ENCODE measurements at places on chromosomes 16 and 17. TPM values are rescaled to one million over a fixed set of nuclear protein-coding genes. Genes with fewer than 3 reads are reported as not detected.

DNA sequence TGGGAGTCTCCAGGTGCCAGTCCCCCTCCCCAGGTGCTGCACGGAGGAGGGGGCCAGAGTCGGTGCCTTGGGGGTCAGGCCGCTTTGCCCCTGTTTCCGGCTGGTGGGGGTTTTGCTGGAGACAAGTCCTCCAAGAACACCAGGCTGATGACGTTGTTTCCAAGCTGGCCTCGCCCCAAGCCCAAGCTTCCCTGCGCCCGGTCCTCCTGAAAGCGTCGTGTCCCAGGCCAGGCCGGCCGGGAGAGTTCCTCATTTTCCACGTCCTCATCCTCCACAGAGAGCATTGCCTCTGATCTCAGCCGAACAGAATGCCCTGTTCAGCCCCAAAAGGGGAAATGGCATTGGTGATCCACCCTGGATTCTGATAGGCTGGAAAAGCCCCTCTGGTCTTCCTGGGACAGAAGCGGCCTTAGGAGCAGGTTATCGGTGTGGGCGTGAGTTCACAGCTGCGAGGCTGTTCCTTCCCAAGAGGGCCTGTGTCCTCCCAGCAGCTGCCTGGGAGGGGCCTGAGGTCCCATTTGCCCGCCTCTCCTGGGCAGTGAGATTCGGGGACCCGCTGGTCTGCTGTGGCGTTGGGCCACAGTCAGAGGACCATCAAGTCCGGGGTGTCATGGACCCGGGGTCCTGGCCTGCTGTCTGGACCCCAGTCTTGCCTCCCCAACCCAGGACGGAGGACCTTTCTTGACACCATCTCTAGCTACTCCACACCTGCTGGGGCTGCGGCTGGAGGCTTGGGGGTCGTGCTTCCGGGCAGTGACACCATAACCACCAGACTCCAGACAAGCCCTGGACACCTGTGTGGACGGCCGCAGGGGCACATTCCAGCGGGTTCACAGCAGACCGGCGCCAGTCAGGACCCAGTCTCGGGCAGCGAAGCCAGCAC, 7.1 kb downstream of the SOX8 start:
- DNase-seq = no peak
- H3K36me3 ChIP-seq = peaks cover 2% of the 10 kb centered on the region
- peak overlapping the region; percentile 62 for H3K27ac ChIP-seq
- H3K4me3 ChIP-seq = peak overlapping the region; percentile 12
- H3K27me3 ChIP-seq = peaks cover 6% of the 10 kb centered on the region

DNA sequence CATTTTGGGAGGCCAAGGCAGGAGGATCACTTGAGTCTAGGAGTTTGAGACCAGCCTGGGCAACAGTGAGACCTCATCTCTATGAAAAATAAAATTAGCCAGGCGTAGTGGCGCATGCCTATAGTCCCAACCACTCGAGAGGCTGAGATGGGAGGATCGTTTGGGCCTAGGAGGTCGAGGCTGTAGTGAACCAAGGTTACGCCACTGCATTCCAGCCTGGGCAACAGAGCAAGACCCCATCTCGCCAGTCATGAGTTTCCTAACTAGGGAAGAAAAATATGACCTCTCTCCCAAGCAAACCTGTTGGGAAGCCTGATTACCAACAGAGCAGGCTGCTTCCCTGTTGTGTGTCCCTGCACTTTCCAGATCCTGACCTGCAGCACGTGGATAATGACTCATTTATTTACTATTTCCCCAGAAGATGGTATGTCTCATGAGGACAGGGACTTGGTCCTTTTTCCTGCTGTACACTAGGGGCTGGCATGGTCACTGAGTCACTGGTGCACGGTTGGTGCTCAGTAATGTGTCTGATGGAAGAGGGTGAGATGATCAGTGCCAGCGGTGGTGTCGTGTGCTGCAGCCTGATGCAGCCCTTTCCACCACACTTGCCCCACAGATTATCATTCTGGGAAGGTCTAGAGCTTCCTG, 30.8 kb downstream of the NMT1 start:
- no peak for DNase-seq
- no peaks in the 10 kb centered on the region for H3K27me3 ChIP-seq
- peaks cover 12% of the 10 kb centered on the region for H3K36me3 ChIP-seq
- no peaks in the 10 kb centered on the region for H3K4me1 ChIP-seq

DNA sequence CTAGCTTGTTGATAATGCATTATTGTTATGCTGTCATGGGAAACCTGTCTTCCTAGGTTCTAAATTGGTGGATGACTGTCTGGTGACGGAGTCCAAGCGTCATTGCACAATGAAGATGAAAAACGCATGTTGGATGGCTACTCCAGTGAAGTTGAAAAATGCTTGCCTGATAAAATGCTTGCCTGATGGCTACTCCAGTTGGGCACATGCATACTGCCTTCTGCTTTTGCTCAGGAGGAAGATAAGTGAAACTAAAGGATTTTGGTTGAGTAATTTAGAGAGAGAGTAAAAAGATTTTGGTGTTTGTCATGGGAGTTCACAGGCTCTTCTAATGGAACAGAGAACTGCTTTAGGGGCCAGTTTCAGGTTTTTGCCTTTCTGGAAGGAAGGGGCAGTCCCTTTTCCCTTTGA, 118.6 kb downstream of the PRKCA start:
- peaks cover 2% of the 10 kb centered on the region for H3K36me3 ChIP-seq
- H3K4me3 ChIP-seq = no peak overlapping the region
- DNase-seq = no peak
- no peak overlapping the region for H3K27ac ChIP-seq
- H3K4me1 ChIP-seq = peaks cover 30% of the 10 kb centered on the region

The GDE1 gene
- total RNA-seq = 63.2 TPM

- peaks cover 26% of the 10 kb centered on the region for H3K4me1 ChIP-seq
- peaks cover 3% of the 10 kb centered on the region for H3K36me3 ChIP-seq
- H3K4me3 ChIP-seq = no peak overlapping the region
- no peaks in the 10 kb centered on the region for H3K27me3 ChIP-seq
- no peak overlapping the region for H3K27ac ChIP-seq
- no peak for DNase-seq
These were observed 88.5 kb downstream of the SMG6 start for GRCh38 chr17:2214929-2215615.

DNA sequence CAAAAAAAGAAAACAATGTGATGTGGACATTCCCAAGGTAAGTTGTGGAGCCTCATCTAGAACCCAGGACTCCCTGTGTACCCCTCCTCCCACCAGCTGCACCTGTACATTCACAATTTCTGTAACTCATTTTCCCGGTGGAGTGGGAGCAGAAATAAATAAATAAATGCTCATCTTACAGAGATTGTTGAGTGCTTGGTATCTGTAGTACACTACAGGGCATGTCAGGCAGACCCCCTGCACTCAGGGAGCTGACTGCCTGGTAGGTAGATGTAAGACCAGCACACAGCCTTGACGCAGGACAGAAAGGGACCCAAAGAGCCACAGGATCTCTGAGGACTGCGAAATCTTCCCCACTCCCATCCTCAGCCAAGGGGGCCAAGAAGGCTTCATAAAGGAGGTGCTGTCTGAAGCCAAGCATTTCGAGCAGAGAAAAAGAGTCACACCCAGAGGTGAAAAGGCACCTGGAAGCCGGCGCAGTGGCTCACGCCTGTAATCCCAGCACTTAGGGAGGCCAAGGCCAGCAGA, 6.5 kb downstream of the EIF1 start:
- H3K36me3 ChIP-seq = peaks cover 24% of the 10 kb centered on the region
- H3K4me1 ChIP-seq = peaks cover 13% of the 10 kb centered on the region
- H3K27ac ChIP-seq = no peak overlapping the region
- no peak overlapping the region for H3K4me3 ChIP-seq
- H3K27me3 ChIP-seq = peaks cover 3% of the 10 kb centered on the region

- H3K4me3 ChIP-seq = no peak overlapping the region
- no peak for DNase-seq
- H3K4me1 ChIP-seq = peaks cover 8% of the 10 kb centered on the region
- peaks cover 3% of the 10 kb centered on the region for H3K27me3 ChIP-seq
These were observed 9.2 kb upstream of the NOS2 start for GRCh38 chr17:27809555-27809954.

DNA sequence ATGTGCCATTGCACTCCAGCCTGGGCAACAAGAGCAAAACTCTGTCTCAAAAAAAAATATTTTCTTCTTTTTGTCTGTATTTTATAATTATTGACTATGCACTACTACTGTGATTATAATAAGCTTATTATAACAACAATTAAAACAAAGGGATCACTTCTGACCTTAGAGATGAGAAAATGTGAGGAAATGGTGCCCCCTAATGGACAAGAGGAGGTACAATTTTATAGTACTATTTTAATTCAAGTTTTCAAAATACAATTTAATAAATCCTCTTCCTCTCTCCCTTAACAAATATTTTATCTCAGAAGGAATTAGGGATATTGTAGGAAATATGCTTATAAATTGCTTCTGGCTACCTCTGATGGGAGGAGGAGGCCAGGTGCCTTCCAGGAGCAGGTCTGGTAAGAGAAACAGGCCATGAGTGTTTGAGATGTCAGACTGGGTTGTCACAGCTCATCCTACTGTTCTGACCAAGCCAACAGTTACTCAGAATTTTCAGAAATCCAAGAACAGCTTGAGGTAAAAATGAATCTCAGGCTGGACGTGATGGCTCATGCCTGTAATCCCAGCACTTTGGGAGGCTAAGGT, 14.0 kb downstream of the VPS53 start:
- no peaks in the 10 kb centered on the region for H3K36me3 ChIP-seq
- no peak overlapping the region for H3K27ac ChIP-seq
- DNase-seq = no peak

DNA sequence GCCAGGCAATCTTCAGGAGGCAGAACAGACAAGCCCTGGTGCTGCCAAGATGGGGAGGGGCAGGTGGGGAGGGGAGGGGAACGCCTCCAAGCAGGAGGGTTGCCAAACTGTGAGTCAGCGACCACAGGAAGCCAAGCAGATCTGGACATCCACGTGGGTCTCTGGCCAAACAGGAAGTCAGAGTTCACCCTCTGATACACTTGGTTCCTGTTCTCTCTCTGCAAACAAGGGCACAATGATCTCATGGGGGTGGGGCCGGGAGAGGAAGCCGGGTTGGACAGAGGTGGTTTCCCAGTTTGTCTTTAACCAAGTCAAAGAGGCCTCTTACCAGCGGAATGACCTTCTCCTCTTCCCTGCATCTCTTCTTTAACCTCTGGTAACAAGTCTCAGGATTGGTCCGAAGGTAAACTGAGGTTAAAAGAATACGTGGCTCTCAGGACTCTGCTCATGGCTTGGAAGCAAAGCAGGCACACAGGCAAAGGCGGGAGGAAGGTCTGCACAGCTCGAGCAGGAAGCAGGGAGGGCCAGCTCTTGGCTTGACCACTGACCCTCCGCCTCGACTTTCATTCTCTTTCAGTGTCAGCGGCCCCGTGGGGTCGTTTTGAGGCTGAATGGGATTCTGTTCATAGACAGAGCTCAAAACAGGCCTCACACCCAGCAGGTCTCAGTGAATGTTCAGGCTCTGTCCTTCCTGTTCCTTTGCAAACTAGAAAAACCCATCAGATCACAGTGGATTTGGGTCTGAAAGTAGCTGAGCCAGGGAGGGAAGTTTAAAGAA, 32.9 kb downstream of the TK2 start:
- peak overlapping the region; percentile 100 for H3K27ac ChIP-seq
- peak overlapping the region; percentile 82 for H3K4me3 ChIP-seq
- peaks cover 59% of the 10 kb centered on the region for H3K4me1 ChIP-seq
- peaks cover 11% of the 10 kb centered on the region for H3K36me3 ChIP-seq
- peak; percentile 53 for DNase-seq
- no peaks in the 10 kb centered on the region for H3K27me3 ChIP-seq

GRCh38 chr17:81163703-81164370, 1.5 kb upstream of the PVALEF start:
- no peaks in the 10 kb centered on the region for H3K4me1 ChIP-seq
- H3K4me3 ChIP-seq = peak overlapping the region; percentile 48
- peaks cover 2% of the 10 kb centered on the region for H3K27me3 ChIP-seq
- no peaks in the 10 kb centered on the region for H3K36me3 ChIP-seq

- no peaks in the 10 kb centered on the region for H3K27me3 ChIP-seq
- no peak overlapping the region for H3K27ac ChIP-seq
- no peak overlapping the region for H3K4me3 ChIP-seq
- DNase-seq = no peak
- H3K4me1 ChIP-seq = no peaks in the 10 kb centered on the region
These were observed 62.7 kb downstream of the KNOP1 start for GRCh38 chr16:19655242-19655777.

The NLRC5 gene
- total RNA-seq = not detected

The C1QTNF1 gene
- 1.0 TPM for total RNA-seq

- H3K27me3 ChIP-seq = peaks cover 50% of the 10 kb centered on the region
- DNase-seq = no peak
- peaks cover 15% of the 10 kb centered on the region for H3K4me1 ChIP-seq
- no peak overlapping the region for H3K4me3 ChIP-seq
These were observed 1080.1 kb upstream of the RBFOX1 start for GRCh38 chr16:6252541-6252940.

DNA sequence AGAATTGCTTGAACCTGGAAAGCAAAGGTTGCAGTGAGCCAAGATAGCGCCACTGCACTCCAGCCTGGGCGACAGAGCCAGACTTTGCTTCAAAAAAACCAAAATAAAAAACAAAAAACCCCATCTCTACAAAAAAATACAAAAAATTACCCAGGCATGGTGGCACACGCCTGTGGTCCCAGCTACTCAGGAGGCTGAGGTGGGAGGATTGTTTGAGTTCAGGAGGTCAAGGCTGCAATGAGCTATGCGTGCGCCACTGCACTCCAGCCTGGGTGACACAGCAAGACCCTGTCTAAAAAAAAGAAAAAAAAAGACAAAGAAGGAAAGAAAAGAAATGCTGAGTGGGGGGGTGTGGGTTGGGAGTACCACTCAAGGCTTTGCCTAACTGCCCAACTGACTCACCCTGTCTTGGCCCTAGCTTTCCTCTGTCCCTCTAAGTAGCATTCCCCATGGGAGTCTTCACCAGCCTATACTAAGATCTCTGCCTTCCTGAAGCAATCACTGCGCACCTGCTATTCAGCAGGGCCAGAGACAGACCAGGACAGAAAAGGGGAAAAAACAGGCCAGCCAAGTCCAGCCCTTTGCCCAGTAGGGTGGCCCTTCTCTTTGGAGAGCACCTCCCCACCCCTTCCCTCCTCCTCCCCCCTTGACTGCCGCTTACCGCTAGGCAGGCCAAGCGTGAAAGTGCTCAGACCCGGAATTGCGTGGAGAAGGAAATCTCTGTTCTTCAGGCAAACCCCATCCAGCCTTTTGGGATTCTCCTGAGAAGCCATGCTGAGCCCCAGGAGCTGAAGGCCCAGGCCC, 45.8 kb downstream of the RTN4RL1 start:
- H3K27ac ChIP-seq = no peak overlapping the region
- no peaks in the 10 kb centered on the region for H3K36me3 ChIP-seq
- H3K27me3 ChIP-seq = peaks cover 26% of the 10 kb centered on the region

The ACAP1 gene
- total RNA-seq = 1.3 TPM

DNA sequence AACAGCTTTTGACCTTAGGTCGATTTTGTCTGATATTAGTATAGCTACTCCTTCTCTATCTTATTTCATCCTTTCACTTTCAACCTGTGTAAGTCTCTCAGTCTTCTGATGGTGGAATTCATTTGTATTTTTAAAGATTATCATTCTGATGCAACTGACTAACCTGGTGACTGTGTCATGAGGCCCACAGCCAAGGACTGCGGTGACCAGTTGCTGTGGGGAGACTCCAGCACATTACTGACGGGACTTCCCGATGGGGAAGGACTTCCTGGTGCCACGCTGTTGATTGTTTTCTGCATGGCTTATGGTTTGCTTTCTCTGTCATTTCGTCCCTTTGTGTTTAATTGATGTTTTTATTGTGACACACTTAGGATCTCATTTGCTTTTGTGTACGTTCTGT, 34.2 kb downstream of the RMI2 start:
- no peaks in the 10 kb centered on the region for H3K27me3 ChIP-seq
- no peak overlapping the region for H3K4me3 ChIP-seq
- no peaks in the 10 kb centered on the region for H3K4me1 ChIP-seq
- DNase-seq = no peak
- H3K36me3 ChIP-seq = peaks cover 2% of the 10 kb centered on the region

The CCL7 gene
- not detected for total RNA-seq

- no peak overlapping the region for H3K4me3 ChIP-seq
- H3K4me1 ChIP-seq = peaks cover 31% of the 10 kb centered on the region
- peaks cover 14% of the 10 kb centered on the region for H3K27me3 ChIP-seq
- no peak for DNase-seq
These were observed 67.5 kb downstream of the GNAO1 start for GRCh38 chr16:56258508-56259424.

All from neural crest cell (in vitro differentiated cells).